Neuronal stem cell (in vitro differentiated cells): ENCODE measurements at places on chromosomes 6 and 20.

- no peak for DNase-seq
- H3K4me1 ChIP-seq = peaks cover 15% of the 10 kb centered on the region
- H3K27ac ChIP-seq = no peak overlapping the region
Measured at GRCh38 chr6:36907781-36908180, 22.0 kb downstream of the C6orf89 start.

DNA sequence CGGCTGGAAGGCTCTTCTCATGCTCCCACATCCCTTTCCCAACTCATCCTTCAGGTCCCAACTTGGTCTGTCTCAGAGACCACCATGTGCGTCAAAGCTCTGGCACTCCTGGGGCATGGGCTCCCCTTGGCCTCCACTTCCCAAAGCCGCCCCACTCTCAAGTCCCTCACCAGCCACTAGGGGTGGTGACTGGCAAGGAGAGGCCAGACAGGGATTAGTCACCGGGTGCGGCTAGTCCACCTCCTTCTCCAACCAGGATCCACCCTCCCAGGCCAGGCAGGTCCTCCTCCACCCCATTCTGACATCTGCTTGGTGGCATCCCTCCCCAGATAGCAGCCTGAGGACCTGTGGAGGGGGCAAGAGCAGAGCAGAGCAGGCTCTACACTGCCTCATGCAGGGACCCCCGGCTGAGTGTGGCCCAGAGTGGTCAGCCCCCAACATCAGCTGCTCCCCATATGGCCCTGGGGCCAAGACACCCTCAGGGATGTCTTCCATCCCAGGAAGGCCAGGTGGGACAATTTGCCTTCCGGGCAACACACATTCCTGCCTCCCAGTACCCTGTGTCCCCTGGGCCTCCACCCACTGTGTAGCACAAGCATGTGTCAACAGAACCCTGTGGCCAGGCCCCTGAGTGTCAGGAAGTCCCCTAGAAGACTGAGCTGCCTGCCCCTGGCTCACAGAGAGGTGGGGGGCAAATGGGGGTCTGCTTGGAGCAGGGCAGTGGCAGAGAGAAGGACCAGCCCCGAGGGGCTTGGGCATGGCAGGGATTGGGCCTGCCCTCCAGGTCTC lies 29.2 kb downstream of the YTHDF1 start:
- H3K36me3 ChIP-seq = no peaks in the 10 kb centered on the region
- no peak overlapping the region for H3K4me3 ChIP-seq
- H3K27ac ChIP-seq = no peak overlapping the region
- no peak for DNase-seq
- H3K4me1 ChIP-seq = peaks cover 6% of the 10 kb centered on the region
- no peaks in the 10 kb centered on the region for H3K27me3 ChIP-seq

DNA sequence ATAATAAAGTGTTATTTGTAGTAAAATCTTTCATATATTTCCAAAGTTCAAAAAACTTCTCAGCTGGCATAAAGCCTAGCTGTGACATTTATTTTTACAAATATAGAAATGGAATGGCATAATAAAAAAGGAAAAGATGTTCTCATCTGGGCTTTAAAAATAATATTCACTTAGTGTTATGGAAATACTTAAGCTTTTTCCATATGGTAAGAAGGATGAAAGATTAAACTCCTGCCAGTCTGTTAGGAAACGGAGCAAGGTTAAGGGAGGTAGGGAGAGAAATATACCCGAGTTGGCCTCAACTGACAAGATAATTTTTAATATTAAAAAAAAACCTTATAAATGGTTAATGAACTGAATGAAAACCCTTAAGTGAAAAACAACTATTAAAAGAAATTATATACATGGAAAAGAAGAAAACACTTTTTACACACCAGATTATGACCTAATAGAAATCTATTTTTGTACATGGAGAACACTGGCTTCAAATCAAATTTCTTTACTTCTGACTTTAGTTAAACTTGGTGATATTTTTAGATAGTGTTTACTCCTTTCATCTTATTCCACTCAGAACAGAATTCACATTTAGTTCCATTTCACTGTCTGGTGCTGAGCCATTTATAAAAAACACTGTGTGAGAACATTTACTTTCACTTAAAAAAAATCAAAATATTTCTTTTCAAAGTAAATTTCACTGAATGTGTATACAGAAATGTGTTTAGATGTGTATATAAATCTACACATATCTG lies 137.0 kb downstream of the DST start:
- no peak overlapping the region for H3K4me3 ChIP-seq
- peaks cover 16% of the 10 kb centered on the region for H3K36me3 ChIP-seq
- no peak overlapping the region for H3K27ac ChIP-seq
- no peaks in the 10 kb centered on the region for H3K27me3 ChIP-seq
- DNase-seq = no peak

DNA sequence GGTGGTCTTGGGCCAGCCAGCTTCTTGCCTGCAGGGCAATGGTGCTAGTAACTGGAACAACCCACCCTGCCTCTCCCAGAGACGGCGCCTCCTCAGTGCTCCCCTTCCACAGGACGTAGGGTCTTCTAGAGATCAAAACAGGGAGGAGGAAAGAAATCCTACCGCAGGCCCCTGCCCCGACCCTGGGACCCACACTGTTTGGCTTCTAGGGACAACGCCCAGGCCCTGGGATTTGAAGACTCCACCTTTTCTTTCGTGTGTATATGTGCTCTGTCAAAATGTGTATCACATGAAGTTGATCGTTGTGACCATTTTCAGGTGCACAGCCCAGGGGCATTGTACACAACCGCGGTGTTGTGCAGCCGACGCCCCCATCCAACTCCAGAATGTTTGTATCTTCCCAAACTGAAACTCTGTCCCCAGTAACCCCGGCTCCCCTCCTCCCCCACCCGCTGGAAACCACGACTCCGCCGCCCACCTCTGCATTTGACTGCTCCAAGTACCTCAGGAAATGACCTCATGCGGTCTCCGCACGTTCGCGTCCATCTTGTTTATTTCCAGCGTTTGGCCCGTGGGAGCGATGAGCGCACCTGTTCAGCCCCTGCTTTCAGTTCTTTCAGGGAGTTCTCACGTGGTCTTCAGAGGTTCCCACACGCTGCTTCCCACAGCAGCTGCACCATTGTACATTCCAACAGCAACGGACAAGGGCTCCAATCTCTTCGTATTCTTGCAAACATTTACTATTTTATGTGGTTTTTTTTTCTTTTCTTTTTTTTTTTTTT lies 3.4 kb upstream of the BHLHE23 start:
- peaks cover 27% of the 10 kb centered on the region for H3K4me1 ChIP-seq
- H3K36me3 ChIP-seq = no peaks in the 10 kb centered on the region
- H3K4me3 ChIP-seq = no peak overlapping the region
- DNase-seq = no peak
- H3K27ac ChIP-seq = no peak overlapping the region

DNA sequence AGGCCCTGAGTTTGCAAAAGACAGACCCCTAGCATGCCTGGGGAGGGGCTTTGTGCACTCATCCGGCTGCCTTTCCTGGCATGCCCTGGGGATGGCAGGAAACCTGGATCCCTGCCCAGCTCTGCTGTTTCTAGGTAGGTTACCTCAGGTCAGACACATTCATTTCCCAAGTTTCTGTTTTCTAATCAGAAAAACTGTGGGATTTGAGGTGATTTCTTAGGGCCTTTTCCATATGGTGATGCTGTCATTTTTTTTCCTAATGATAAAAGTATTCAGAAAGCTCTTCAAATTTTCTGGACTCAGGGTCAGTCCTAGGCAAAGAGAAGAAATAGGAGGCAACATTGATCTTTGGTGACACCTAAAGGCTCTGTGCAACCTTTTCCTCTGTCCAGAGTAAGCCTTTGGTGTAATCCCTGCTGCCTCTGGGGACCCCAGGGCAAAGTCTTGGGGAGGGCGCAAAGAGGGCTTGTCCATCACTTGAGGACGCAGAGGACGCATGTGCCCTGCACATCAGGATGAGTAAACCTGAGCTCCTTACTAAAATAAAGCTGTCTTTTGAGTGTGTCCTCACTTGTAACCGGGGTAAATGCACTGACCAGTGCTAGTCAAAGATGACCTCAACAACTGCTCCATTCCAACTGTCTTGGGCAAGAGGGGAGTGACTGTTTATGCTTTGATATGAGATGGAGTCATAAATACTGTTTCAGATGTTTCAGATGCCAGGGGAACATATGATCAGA lies 13.5 kb upstream of the TRAM2 start:
- no peaks in the 10 kb centered on the region for H3K36me3 ChIP-seq
- no peak overlapping the region for H3K4me3 ChIP-seq
- H3K27me3 ChIP-seq = no peaks in the 10 kb centered on the region
- peaks cover 8% of the 10 kb centered on the region for H3K4me1 ChIP-seq
- no peak for DNase-seq
- H3K27ac ChIP-seq = no peak overlapping the region

DNA sequence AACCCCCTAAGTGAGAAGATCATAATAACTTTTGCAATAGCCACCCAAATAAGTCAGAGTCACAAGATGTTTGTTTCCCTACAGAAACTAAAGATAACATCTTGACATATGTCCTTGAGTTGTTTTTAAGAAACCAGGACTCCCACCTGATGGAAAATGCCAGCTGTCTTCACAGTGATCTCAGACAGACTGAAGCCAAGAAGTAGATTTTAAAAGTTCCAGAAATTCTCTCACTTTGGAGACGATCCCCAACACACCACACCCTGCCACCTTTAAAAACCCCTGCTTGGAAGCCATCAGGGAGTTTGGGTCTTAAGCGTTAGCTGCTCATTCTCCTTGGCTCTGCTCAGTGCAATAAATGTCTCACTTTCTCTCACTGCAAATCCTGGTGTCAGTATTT lies 63.0 kb downstream of the GPR6 start:
- no peaks in the 10 kb centered on the region for H3K36me3 ChIP-seq
- peaks cover 2% of the 10 kb centered on the region for H3K4me1 ChIP-seq
- no peak overlapping the region for H3K4me3 ChIP-seq
- no peak overlapping the region for H3K27ac ChIP-seq
- H3K27me3 ChIP-seq = peaks cover 6% of the 10 kb centered on the region
- DNase-seq = no peak
